Glomerular endothelial cell (primary cell): ENCODE measurements at places on chromosomes 6 and 20. TPM values are rescaled to one million over a fixed set of nuclear protein-coding genes. Genes with fewer than 3 reads are reported as not detected.

DNA sequence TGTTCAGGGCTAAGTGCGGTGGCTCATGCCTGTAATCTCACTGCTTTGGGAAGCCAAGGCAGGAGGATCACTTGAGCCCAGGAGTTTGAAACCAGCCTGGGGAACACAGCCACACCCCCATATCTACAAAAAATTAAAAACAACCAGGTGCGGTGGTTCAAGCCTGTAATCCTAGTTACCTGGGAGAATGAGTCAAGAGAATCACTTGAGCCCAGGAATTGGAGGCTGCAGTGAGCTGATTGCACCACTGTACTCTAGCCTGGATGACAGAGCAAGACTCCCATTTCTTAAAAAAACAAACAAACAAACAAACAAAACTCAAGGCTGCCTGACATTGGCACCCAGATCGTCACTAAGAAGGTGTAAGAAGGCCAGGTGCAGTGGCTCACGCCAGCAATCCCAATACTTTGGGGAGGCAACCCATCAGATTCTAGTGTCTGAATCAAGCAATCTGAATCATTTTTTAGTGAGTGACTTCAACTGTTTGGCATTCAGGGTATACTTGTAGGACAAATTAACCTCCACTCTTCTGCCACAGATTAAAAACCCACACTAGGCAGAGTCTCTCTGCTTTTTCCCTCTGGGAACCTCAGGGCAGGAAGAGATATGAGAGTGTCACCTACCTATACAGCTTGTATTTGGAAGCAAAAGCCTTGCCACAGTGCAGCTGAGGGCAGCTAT, 6.1 kb downstream of the PLAGL2 start:
- no peak for DNase-seq

DNA sequence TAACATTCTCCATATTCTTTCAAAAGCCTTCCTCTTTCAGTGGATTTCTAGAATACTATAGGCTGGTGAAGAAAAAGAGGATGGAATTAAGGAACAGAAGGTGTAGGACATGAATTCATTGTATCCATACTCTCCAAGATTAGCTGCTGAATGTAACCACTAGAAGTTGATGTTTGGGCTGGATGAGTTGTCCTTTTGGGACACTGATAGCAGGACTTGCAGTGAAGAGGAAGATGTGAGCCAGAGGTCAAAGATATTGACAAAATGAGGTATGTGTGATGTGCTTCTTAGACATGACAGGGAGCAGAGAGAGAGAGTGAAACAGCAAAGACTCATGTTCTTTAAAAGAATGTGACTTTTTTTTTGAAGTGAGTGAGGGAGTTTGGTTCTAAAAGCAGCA, 134.3 kb upstream of the MAN1A1 start:
- DNase-seq: no peak

- no peak for DNase-seq
Measured at GRCh38 chr6:104716858-104717257, 142.9 kb downstream of the HACE1 start.

- DNase-seq: no peak
Measured at GRCh38 chr6:34074064-34074742, 71.7 kb downstream of the GRM4 start.

GRCh38 chr6:1244941-1245340, 67.0 kb upstream of the FOXQ1 start:
- no peak for DNase-seq

- DNase-seq: no peak
Measured at GRCh38 chr6:5468586-5468985, 207.3 kb downstream of the FARS2 start.

DNA sequence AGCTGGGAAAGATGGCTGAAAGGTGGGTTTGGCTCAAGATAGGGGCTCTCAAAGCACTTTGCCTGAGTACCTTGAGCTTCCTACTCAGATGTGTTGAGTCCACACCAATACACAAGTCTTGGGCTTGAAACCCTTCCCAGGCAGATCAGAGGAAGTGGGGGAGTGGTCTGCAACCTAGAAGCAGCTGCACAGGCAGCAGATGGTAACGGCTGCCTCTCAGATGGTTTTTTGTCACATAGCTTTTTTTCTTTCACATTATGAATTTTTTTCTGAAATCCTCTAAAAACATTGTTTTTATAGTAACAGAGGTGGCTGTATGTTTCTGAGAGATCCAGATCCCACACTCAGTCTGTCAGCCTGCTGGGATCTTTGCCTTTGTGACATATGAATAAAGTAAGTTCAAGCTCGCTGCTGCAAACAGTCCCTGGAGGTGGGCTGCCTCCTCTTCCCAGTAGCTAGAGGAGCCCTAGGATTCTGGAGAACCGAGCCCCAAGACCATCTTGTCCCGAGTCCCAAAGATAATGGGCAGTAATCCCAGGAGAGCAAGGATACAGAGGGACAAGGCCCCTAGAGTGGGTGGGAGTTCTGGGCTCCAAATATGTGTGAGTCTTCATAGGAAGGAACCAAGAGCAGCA, 97.1 kb upstream of the TOP1 start:
- no peak for DNase-seq

- DNase-seq: no peak
Measured at GRCh38 chr20:18527836-18528235, 20.1 kb downstream of the SEC23B start.

DNA sequence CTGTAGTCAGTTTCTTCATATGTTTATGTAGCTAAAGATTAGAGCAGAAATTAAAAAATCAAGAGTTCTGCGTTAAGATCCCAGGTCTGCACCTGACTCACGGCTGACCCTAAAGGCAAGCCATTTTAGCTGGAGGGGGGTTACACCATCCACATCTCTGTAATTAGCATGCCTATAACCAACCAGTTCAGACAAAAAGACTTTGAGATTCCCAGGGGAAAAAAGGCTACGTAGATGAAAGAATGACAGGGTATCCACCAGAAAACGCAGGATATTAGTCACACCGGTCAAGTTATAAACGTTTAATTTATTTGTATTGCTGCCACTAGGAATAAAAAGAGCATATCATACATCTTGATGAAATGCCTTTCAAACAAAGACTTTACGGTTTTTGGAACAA, 299.1 kb downstream of the FOXC1 start:
- peak; percentile 72 for DNase-seq

- no peak for DNase-seq
Measured at GRCh38 chr6:79438030-79438429, 99.2 kb downstream of the LCA5 start.

DNA sequence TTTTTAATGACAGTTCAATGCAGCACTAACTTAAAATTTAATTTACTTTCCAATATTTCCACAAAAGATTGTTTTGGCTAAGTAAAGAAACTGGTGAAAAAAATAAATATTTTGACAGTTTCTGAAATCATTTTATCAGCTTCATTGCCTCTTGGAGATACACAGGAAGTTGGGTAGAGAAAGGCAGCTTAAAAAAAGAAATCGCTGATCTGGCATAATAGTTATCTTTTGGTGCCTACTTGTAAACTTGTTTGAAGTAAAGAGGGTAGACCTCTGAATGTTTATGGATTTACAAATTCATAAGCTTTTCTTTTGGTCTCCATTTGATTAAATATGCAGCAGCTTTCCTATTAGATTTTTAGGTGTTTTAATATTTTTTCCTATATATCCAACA, 103.4 kb downstream of the RTN4IP1 start:
- no peak for DNase-seq

GRCh38 chr6:34656378-34657036, 40.1 kb downstream of the ILRUN start:
- DNase-seq: no peak

- DNase-seq: no peak
Measured at GRCh38 chr6:27742833-27743573, 169.2 kb downstream of the OR2B2 start.

- no peak for DNase-seq
Measured at GRCh38 chr20:62918831-62919230, 7.5 kb downstream of the DIDO1 start.

DNA sequence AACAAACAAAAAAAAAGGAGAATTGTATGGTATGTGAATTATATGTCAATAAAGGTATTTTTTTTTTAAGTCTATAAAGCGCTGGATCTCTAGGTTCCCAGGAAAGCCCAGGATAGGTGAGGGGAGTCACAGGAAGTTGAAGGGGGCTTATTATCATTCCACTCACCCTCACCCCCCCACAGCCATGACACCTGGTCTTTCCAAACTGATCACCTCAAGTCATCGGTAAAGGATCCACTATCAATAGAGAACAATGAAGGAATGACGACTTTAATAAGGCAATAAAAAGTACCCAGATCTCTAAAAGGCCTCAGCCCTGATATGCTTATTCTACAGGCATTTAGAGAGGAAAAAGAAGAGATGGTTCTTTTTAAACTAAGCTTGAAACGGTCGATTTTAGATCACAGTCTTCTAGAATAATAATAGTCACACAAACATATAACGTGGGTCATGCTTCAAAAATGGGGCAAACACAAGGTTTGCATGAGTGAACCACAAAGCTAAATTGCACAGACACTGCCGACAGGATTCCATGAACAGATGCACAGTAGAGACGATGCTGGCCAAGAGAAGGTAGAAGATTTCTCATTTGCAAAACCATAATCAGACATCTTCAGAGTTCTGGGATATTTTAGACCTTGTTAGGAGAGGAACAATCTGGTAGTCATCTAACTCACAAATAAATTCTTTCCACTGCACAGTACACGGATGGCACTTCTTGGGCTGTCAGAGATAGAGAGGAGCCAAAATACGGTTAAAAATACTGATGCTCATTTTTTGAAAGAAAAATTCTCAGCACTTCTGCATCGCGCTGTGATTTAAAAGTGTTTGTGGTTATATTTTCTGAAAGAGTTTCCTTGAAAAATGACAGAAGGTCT, 21.0 kb downstream of the ZMYND8 start:
- no peak for DNase-seq

- DNase-seq: no peak
Measured at GRCh38 chr20:41654884-41655283, 36.7 kb upstream of the CHD6 start.

The SRMS gene
- total RNA-seq: not detected in 2 replicates

The ZBTB12 gene
- total RNA-seq: 1.7 TPM in 2 replicates

The GJA1 gene
- total RNA-seq: 232 and 310 TPM in 2 replicates

The MED20 gene
- total RNA-seq: 22.0 and 22.6 TPM in 2 replicates

The SOX18 gene
- 31.8 and 102 TPM in 2 replicates for total RNA-seq

The EPPIN gene
- total RNA-seq: not detected in 2 replicates
